Type B pancreatic cell (in vitro differentiated cells): ENCODE measurements at places on chromosomes 3 and 15.

DNA sequence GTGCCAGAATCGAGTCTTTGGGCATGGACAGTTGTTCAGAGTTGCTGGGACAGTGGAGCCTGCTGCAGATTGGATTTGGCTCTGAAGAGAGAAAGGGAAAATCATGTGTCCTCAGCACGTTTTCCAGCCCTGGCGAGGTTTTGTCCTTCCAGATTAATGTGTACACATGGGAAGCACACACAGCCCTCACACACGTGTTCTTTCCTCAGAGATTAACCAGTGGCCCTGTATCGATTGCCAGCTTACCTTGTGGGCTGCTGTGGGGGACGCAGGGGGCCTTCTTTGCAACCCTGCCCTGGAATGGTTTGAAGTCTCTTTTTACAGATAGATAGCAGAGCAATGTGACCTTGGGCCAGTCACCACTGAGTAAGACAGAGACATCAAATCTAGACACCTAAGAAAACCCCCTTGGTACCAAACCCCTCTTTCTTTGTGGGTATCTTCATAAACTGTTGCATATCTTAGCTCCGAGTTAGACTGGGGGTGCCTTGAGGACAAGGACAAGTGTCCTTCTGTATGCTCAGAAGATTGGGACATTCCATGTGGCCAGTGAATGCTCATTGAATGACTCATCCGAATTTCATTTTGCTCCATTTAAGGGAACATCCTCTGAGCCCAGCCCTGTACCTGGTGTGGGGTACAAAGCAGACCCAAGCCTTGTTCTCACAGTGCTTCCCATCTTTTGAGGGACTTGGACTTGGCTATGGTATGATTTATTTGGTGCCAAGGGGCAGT, 48.0 kb downstream of the SMAD6 start:
- no peak for DNase-seq

GRCh38 chr3:72255791-72256559, 471.0 kb upstream of the PROK2 start:
- DNase-seq, result no peak

- no peak for DNase-seq
Measured at GRCh38 chr3:160987982-160988964, 116.9 kb downstream of the B3GALNT1 start.

DNA sequence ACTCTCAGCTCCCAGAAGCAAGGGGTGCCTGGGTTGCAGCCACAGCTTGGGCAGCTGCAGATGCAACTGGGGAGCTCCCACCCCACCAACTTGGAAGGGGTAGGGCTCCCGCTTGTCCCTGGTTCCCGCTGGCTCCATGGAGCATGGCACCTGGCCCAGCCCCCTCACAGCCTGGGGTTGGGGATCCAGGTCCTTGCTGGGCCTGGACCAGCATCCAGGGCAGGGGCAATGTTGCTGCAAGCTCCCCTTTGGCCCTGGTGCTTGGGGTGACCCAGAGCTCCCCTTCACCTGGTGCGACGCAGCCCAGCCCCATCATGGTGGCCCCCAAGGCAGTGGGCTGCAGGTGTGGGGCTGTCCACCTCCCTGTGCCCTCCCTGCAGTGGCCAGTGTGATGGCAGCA, 99.6 kb upstream of the FRMD4B start:
- no peak for DNase-seq

DNA sequence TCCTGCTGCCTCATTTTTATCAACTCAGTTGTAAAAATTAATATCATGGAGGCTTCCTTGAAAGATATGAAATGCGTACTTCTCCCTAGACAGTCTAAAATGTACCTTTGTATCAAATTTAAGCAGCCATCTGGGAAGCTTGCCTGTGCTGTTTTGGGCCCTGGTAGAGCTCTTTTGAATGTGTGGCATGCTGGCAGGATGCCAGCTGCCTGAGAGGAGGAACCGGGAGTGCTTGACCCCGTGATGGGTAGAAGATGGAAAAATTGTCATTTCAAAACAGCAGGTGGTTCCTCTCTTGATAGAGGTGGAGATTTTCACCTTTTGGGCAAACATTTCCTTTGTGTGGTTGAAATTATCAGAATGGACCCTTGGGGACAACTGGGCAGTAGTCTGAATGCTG, 245.3 kb downstream of the RPLP1 start:
- no peak for DNase-seq

GRCh38 chr3:100411091-100411982, 10.0 kb downstream of the LNP1 start:
- no peak for DNase-seq

DNA sequence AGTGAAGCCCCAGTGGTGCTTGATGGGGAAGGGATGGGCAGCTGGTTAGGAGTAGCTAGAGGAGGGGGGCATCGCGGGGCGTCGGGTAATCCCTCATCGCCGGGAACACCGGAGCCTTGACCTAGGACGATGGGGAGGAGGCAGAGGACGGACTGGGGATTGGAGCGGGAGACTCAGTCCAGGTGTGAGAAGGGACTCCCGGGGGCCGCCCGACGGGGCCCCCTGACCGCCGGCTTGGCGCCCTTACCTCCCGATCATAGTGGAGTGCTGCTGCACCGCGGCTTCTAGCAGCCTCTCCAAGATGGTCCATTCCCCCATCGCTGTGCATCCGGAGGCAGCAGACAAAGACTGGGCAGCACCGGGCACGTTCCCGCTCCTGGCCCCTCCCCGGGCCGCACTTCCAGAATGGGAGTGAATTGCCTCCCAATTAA, 612 bp downstream of the GJD2 start:
- no peak for DNase-seq

DNA sequence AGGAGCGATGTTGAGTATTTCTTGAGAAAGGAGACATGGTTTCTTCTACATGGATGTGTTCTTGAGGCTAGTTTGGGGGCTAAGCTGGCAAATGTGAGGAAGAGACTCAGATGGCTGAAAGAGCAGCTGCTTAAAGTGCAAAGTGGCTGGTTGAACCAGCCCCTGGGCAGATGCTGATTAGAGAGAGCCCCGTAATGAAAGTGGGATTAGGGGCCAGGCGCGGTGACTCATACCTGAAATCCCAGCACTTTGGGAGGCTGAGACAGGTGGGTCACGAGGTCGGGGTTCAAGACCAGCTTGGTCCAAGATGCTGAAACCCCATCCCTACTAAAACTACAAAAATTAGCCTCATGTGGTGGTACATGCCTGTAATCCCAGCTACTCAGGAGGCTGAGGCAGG, 75.0 kb upstream of the GCNT3 start:
- DNase-seq, result no peak

DNA sequence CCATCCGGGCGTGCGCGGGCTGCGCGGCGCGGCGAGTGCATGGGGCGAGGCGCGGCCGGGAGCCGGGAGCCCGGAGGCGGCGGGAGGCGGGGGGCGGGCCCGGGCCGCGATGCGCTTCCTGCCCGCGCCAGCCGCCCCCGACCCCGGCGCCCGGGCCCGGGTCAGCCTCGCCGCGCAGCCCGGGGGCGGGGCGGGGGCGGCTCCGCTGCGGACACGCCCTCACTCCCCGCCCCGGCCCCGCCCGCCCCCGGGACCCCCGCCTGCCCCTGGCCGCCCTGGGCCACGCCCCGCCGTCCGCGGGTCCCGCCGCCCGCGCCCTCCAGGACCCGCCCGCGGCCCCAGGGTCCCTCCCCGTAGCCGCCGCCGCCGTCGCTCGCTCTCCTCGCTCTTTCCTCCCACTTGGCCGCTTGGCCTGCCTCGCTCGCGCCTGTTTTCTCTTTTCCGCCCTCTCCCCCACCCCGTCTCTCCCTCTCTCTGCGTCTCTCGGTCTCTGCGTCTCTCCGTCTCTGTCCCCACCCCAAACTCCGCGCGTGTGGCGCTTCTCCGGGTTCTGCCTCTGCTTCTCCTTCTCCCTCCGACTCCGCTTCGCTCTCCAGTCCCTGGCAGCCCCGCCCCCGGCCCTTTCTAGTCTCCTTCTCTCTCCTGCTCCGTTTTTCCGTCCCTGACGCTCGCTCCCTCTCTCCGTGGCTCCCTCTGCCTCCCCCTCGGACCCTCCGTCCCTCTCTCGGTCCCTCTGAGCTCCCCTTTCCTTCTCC, at the start of gene PLXND1:
PLXND1 (minus strand) TSS at position 41 of the 755 bp plus-strand sequence; CDS start at position 4, 37 bp downstream.
- no peak for DNase-seq

DNA sequence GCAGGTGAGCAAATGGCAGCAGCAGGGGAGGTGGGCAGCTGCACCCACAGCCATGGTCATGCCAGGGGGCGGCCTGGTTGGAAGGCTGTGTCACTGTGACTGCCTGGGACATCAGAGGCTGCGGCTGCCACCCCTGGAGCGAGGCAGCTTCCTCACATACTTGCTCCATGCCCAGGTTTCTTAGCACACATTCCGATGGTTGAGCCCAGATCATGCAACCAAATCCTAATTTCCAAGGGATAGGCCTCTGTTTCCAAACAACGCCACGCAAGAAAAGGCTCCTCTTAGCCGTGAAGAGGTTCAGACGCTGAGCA, 11.6 kb upstream of the NRROS start:
- DNase-seq, result no peak

DNA sequence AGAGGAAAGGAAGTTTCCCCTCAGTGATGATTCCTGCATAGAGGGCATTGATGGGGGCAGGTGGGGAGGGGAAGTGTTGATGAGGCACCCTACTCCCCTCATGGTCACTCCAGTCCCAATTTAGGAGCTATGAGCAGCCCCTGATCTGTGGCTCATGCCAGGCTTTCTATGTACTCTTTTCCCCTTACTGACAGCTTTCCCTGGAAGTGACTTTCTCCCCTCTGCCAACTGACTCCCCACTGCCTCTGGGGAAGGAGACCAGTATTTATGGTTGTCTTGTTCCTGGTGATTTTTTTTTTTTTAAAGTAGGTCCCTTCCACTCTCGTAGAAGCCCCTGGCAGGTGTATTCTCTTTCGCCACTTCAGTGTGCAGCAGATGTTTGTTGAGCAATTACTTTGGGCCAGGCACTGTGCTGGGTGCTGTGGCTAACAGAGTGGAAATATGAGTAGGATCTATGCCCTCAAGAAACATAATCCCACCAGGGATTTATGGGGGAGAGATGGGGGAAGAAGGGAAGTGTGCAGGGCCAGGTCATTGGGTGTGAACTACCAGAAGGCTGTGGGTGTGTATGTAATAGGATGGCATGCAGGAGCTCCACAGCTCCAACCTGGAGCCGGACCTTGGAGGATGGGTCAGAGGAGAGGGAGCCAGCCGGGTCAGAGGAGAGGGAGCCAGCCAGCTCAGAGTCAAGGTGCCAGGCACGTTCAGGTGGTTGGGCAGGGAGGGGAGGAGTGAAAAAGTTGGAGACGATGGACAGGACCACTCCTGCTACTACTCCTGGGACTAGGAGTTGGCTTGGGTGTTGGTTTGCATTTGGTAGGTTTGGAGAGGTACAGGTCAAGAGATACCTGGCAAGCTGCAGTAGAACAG, 3.5 kb downstream of the SMAD6 start:
- DNase-seq, result no peak

DNA sequence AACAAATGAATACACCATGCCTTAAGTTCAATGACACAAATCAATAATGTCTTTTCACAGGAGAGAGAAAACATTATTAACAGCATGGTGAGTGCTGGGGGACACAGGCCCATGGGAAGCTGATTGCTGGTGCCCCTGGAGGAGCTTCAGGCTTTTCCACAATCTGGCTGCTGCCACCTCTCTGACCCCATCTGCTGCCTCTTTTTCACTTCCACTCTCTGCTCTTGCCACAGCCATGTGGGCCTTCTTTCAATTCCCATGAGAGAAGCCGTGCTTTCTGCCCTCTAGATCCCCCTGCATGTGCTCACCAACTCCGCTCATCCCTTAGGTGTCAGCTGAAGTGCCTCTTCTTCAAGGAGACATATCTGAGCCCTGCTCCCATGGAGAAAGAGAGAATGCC, 21.0 kb upstream of the CTXND1 start:
- DNase-seq, result no peak

DNA sequence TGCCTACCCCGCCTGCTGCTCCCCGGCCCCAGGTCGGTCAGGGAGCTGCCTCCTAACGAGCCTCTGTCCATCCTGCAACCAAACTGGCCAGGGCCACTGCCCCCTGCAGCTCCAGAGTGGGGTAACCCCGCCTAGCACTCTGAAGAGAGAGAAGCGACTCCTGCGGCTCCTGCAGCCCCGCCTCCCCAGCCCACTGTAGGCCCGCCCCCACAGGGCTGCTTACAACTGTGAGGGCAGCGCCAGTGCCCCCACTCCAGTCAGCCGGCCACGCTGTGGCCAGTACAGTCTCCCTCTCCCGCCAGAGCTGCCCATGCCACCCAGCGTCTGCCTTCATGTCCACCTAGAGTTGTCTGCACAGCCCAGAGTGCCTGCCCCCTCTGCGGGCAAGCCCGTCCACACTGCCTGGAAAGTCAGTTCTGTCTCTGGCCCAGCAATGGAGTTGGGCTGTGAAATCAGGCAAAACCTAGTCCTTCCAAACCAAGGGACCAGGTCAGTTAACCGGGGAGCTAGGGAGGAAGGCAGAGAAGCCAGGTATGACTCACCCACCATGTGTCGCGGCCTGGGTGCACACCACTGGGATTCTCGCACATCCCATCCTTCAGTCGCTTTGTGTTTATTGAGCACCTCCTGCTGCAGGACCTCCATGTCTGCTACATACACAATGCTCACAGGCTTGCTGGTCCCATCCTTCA, 2.4 kb downstream of the UCN2 start:
- no peak for DNase-seq

GRCh38 chr3:9173445-9173844, 76.0 kb downstream of the SRGAP3 start:
- DNase-seq, result no peak

- no peak for DNase-seq
Measured at GRCh38 chr15:88894819-88895767, at the start of gene HAPLN3. Gene HAPLN3 (minus strand): TSS chr15:88895544. CDS start chr15:88887298, 8,246 bp downstream.

- no peak for DNase-seq
Measured at GRCh38 chr3:62531493-62531892, 158.1 kb upstream of the FEZF2 start.

DNA sequence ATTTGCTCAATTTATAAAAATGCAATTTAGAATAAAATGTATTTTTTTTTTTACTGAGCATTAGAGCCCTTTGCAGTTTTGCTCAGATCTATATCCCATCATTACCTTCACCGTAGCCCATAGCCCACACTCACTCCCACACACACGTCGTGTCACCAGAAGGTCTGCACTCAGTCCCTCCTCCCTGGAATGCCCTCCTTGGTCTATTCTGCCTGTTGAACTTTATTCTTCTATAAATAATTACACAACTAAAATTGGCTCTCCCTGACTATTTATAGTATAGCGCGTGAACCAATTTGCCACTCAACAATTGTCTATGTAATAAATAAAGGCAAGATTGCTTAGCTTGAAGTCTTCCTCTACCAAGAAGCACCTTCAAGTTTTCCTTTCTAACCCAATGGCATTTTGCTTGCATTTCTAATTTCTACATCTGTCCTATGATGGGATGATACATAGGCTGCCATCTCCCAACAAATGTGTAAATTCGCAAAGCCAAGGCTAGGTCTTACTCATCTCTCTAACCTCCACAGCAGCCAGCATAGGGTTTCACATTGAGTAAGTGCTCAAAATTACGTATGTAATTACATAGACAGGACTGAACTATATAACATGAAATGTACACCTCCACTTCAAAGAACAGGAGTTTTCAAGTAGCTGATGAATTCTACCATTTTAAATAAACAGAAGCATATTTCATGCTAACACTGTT, 172.0 kb upstream of the HES1 start:
- no peak for DNase-seq

DNA sequence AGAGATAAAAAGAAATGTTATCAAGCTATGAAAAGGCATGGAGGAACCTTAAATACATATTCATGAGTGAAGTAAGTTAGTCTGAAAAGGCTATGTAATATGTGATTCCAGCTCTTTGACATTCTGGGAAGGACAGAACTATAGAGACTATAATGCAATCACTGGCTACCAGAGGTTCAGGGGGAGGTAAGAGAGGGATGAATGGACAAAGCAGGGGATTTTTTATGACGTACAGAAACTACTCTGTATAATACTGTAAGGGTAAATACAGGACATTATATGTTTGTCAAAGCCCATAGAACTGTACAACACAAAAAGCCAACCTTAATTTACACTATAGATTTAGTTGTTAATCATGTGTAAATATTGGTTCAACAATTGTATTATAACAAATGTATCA, 46.1 kb downstream of the MCTP2 start:
- no peak for DNase-seq
